ENCODE measurements at places on chromosomes 12 and 14. TPM values are rescaled to one million over a fixed set of nuclear protein-coding genes. Genes with fewer than 3 reads are reported as not detected.

DNA sequence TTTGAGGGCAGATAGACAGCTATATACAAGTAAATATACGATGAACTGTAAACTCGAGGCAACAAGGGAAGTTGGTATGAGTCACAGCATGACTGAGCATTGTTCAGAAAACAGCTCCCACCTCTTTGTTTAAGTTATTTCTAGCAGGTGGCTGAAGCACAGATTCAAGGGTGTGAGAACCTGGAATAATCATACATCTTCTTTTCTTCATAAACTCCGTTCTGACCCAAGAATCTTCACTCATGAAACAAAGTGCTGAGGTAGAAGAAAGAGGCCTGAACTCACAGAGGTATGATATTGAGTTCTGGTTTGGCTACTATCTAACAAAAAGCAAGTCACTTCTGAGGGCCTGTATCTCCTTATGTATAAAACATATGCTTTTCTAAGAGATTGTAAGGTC, 364.1 kb upstream of the KITLG start:
- H3K4me1 ChIP-seq: no peaks in the 10 kb centered on the region
- no peak for DNase-seq
- no peak overlapping the region for H3K27ac ChIP-seq
- no peaks in the 10 kb centered on the region for H3K36me3 ChIP-seq
- H3K4me3 ChIP-seq: no peak overlapping the region

DNA sequence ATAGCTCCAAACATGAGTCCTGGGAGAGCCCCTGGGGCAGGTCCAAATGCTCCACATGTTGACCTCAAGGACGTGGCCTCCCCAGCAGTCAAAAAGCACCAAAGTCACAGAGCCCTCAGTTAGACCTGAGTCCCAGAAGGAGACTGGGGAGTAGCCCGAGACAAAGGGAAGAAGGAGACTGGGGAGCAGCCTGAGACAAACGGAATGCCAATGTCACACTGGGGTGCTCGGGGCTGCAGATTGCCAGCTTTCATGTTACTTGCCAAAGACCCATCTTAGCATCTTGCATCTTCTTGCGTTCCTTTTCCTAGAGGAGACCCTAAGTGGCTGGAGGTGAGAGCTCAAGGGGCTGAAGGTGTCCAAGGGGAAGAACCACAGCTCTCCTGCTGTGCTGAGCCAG, 14.9 kb downstream of the PLEKHD1 start:
- H3K27me3 ChIP-seq: peaks cover 6% of the 10 kb centered on the region
- H3K36me3 ChIP-seq: no peaks in the 10 kb centered on the region
- H3K4me3 ChIP-seq: no peak overlapping the region
- DNase-seq: no peak
- no peak overlapping the region for H3K27ac ChIP-seq

DNA sequence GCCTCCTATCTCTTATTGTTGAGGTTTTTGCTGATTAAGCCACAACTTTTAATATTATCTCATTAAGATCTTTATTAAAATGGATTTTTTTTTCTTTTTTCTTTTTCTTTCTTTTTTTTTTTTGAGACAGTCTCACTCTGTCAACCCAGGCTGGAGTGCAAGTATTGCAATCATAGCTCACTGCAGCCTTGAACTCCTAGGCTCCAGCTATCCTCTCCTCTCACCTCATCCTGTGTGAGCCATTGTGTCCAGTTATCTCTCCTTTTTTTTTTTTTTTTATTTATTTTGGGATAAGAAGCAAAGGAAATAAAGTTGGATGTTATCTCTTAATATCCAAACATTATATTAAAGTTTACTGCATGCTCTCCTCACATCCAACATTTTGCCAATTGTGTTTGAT, 12.7 kb downstream of the VEZT start:
- no peaks in the 10 kb centered on the region for H3K4me1 ChIP-seq
- H3K27ac ChIP-seq: no peak overlapping the region
- H3K27me3 ChIP-seq: no peaks in the 10 kb centered on the region
- peaks cover 2% of the 10 kb centered on the region for H3K36me3 ChIP-seq
- H3K4me3 ChIP-seq: no peak overlapping the region

GRCh38 chr12:117064596-117064995, 34.6 kb downstream of the TESC start:
- no peak overlapping the region for H3K27ac ChIP-seq
- H3K4me1 ChIP-seq: peaks cover 39% of the 10 kb centered on the region
- H3K27me3 ChIP-seq: no peaks in the 10 kb centered on the region

GRCh38 chr12:120771097-120771496, 45.5 kb downstream of the ACADS start:
- H3K4me3 ChIP-seq: no peak overlapping the region
- H3K27ac ChIP-seq: no peak overlapping the region
- H3K4me1 ChIP-seq: peaks cover 9% of the 10 kb centered on the region
- no peaks in the 10 kb centered on the region for H3K27me3 ChIP-seq
- H3K36me3 ChIP-seq: peaks cover 54% of the 10 kb centered on the region
- DNase-seq: no peak

Gene METTL25
- total RNA-seq: 12.4 TPM

Gene CDCA3
- 0.80 TPM for total RNA-seq

Gene SIX1
- not detected for total RNA-seq

DNA sequence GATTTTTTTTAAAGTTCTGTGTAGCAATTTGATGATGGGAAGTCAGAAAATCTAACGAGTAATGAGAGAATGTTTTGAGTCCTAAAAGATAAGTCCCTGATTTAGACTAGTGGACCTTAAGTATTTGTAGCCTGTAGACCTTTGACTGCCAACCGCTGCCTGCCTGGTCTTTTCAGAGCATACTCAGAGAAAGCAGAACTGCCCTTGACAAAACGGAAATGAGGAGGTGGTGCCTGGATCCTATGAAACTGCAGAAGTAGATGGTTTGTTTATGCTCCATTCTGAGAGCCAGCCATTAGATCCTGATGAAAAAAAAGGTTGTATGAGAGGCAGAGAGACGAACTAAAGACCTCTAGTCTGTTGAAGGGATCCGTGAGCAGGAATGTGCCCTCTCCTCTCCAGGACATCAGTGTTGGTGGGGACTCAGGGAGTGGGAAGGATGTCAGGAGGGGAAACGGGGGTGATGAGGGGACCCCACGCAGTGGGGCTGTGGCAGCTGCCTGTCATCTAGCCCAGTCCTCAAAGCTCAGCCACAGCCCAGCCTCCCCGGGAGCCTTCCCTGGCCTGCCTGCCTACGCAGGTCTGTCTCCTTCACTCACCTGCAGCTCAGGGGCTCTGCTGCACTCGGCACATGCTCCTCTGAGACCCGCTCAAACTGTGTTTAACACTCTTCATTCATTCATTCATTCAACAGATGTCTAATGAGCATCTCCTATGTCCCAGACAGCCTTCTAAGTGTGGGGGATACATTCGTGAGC, 447.5 kb downstream of the AACS start:
- no peak for DNase-seq
- no peaks in the 10 kb centered on the region for H3K36me3 ChIP-seq
- no peak overlapping the region for H3K4me3 ChIP-seq
- no peak overlapping the region for H3K27ac ChIP-seq
- H3K4me1 ChIP-seq: no peaks in the 10 kb centered on the region
- H3K27me3 ChIP-seq: no peaks in the 10 kb centered on the region

GRCh38 chr12:105671720-105672119, 341.2 kb downstream of the C12orf75 start:
- H3K4me1 ChIP-seq: no peaks in the 10 kb centered on the region
- no peaks in the 10 kb centered on the region for H3K36me3 ChIP-seq
- H3K27me3 ChIP-seq: no peaks in the 10 kb centered on the region
- no peak for DNase-seq
- H3K4me3 ChIP-seq: no peak overlapping the region

DNA sequence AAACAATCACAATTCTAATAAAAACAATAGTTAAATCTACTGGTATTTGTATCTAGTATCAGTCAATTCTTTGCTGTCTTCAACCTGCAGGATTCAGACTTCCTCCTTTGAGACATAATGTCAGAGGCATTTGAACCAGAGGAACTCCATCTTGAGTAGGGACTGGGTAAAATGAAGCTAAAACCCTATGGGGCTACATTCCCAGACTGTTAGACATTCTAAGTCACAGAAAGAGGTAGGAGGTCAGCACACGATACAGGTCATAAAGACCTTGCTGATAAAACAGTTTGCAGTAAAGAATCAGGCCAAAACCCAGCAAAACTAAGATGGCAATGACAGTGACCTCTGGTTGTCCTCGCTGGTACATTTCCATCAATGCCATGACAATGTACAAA, 48.2 kb upstream of the MAP3K9 start:
- H3K27me3 ChIP-seq: no peaks in the 10 kb centered on the region
- no peaks in the 10 kb centered on the region for H3K4me1 ChIP-seq
- no peak overlapping the region for H3K4me3 ChIP-seq

GRCh38 chr12:116319898-116320621, 42.6 kb upstream of the MED13L start:
- no peaks in the 10 kb centered on the region for H3K36me3 ChIP-seq
- no peaks in the 10 kb centered on the region for H3K27me3 ChIP-seq
- no peak overlapping the region for H3K4me3 ChIP-seq
- H3K27ac ChIP-seq: no peak overlapping the region

Gene DYRK2
- 135 TPM for total RNA-seq
